ENCODE measurements at places on chromosomes 5 and 9. TPM values are rescaled to one million over a fixed set of nuclear protein-coding genes. Genes with fewer than 3 reads are reported as not detected.

ZNF484 gene
- 26.7 TPM for total RNA-seq

SLC44A1 gene
- 24.0 TPM for total RNA-seq

- no peak for DNase-seq
Measured at GRCh38 chr5:97666783-97667182, 483.7 kb upstream of the RIOK2 start.

GRCh38 chr9:98852460-98852734, 44.9 kb downstream of the GALNT12 start:
- no peak for DNase-seq

DNA sequence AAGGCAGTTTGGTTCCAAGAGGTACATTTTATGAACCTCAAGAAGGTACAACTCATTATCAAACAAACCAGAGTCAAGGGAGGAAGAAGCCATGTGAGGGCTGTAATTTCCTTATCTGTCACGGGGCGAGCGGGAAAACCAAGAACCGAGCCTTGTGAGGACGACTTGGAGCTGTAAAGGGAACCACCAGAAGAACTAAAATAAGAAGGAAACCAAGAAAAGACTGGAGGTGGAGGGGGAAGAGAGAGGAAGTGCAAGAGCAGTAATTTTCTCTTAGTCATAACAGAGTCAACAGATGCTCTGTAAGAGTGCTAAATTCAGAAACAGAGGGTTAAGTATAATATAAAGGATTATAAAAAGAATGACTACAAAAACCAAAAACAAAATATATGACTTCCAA, 127.1 kb downstream of the DIRAS2 start:
- DNase-seq, result no peak

Measured in spleen (tissue), 13 donors.